ENCODE measurements at places on chromosomes 6 and 20.

DNA sequence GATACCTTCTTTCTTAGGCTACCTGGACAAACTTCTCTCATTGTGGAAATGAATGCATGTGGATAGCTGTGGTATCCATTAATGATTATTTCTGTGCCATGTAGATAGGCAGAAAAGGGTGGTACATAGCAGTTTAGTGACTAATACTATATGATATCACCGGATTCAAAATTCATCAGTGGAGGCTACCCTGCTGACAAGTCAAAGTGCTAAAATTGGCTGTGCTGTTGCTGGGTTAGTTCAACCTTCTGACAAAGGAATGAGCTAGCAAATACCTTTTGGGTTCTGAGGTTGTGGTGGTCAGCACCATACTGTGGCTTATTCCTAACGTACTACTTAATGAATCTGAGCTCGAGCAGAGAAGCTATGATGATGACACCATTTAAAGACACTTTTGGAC lies 109.1 kb downstream of the TFAP2B start:
- no peak for DNase-seq

GRCh38 chr20:37228082-37228481 lies 33.5 kb downstream of the GHRH start:
- DNase-seq = no peak

- no peak for DNase-seq
Observed at GRCh38 chr20:3701061-3701998, 11.1 kb downstream of the SIGLEC1 start.

DNA sequence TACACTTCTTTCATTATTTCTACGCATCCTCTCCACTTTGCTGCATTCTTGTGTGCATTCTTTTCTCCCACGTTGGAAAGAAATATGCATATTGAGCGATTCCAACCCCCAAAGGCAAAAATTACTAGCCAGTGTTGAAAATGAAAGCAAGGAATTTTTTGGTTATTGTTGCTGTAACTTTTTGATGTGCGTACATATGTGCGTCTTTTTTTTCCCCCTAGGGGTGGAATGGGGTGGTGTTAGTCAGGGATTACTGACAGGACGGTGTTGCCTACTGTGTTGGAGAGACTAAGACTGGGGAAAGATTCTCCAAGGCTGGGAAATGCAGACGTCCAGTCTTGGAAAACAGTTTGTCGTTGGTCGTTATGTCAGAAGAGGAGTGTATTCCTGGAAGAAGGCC lies 44.2 kb upstream of the ESR1 start:
- no peak for DNase-seq

DNA sequence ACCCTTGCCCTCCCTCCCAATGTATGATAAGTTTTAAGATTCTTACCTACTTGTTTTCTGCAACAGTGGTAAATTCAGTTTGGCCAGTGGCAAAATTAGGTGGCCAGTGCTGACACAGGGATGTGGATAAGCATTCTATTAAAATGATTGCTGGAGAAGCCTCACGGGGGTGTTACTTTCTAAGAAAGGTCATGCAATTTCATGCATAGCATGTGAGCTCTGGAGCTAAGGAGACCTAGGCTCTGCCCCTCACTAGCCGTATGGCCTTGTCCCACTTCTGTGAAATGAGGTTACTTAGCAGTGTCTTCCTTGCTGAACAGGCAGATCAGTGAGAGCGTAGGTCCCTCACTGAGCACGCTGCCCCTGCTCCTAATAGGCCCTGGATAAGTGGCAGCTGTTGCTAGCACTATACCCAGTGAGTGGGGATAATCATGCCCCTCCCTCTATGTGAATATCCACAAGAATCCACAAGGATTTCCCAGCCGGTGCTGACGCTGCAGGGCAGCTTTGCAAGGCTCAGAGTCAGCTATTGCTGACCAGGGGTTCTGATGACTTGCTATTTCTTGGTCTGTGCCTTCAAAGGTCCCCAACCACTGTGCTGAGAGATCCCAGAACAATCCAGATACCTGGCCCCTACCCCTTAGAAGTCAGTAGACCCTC lies 86.5 kb upstream of the MRPS10 start:
- peak; percentile 35 for DNase-seq

DNA sequence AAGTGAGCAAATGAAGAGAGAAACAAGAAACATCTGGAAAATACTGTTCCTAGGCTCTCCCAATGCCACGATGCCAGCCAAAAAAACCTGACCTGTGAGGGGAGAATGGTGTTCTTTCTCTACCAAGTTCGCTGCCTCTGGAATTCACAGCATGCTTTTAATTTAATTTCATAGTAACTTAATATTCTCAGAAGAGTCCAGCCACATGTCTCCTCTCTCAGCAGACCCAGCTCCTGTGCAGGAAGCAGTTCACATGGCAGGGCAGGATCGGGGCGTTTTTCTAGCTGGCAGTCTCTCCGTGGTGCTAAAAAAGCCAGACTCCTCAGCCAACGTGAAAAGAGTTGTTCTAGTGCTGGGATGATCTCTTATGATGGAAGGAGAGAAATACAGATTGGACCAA lies 57.5 kb downstream of the BFSP1 start:
- peak; percentile 39 for DNase-seq

DNA sequence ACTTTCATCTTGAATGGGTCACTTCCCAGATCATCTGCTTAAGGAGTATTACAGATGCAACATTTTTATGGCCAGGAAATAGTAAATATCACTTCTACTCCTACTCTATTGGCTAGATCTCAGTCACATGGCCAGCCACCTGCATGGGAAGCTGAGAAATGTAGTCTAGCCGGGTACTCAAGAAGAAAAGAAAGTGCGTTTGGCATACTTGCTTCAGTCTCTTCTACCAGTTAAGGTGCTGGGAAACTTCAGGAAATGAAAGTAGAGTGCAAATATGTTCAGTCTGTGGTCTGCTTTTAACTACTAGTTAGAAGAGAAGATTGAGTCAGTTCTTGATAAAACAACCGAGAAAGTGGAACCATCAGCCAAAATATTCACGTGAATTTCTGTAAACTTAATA lies 129.2 kb downstream of the PDSS2 start:
- DNase-seq = no peak

All from right hindlimb (tissue), 1 donor.